NCI-H1105 (cell line): ENCODE measurements at places on chromosomes 2 and 18.
A peak's percentile ranks its signal among the peaks of the same experiment; 100 is the strongest.

DNA sequence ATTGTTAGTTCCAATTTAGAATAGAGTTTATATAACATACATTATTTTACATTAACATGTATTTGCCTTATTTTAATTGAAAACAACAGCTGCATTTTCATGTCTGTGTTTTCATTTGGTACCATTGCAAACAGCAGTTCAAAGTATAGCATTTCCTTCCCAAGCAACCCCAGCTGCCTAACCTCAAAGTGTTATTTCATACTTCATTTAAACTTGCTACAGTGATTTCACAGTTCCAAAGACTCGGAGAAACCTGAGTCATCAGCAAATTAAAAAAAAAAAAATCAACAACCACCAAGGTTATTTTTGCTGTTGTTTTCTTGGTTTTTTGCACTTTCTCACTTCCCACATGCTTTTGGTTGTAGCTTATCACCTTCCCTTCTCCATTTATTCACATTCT, 236.5 kb upstream of the SPHKAP start:
- DNase-seq, result no peak

DNA sequence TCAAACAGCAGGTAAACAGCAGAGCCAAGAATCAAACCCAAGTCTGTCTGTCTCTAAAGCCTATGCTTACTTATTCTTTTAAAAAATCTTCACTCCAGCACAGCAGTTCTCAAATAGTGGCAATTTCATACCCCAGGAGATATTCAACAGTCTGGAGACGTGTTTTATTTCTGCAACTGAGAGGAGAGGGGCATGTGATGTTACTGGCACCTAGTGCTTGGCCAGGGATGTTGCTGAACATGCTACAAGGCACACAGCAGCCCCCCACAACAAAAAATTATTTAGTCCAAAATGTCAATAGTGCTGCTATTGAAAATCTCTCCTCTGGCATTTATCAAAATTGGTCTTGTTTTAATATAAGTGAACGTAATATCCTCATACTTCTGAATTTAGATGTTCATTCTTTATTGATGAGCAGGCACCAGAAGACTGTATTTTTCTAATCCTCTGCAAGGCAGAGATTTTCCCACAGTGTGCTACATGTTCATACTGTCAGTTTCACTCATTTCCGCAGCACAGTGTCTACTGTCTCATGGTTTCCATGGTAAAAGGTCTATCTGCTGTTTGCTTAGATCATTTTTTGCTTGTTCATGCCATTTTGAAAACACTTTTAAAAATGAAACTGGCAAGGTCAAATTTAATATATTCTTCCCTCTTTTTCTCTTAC, 90.5 kb downstream of the LRATD1 start:
- no peak for DNase-seq

GRCh38 chr2:55860832-55861231, 62.8 kb downstream of the EFEMP1 start:
- no peak for DNase-seq

DNA sequence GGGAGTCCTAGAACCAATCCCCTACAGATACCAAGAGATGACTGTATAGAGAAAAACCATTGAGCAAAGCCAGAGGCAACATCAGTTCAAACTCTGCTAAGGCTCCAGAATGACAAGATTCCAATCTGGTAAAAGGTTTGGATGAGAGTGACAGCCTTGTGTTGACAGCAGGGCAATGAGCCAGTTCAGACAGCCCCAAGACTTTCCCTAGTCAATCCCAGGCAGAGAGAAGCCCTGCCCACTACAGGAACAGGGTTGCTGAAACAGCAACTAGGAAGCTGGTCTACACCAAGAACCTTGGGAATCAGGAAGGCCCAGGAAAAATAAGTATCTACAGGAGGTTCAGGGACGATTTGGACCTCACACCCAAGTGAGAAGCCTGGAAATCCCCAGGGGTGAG, 3.3 kb downstream of the PSTPIP2 start:
- DNase-seq, result no peak

DNA sequence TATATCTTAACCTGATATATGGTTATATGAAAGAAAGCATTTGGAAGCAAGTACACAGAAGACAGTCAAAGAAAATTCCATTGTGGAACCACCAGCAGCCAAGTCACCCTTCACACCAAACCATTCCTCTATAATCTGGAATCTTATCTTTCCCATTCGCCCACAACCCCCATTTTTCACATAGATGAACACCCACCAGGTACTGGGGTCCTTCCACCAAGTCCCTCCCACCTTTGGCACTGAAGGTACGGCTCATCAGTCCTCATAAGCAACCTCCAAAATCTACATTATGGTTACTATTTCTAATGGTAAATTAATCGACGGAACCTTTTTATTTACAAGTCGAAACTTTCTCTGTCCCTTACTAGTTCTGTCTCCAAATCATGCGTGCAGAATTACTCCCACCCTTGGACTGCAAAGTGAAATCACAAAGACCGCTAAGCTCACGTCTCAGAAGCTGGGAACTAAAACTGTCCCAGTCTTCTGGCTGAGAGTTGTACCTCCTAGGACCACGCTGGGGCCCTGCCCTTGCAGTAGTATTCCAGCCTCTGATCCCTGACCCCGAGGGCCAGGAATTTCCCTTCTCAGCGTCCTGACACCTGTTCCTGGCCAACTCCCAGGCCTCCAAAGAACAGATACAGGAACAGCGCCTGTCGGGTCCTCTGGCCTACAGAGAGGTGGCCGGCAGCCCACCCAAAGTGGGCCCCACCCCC, 702 bp downstream of the OLA1 start:
- DNase-seq, result no peak

- no peak for DNase-seq
Measured at GRCh38 chr18:9081940-9082339, 20.6 kb upstream of the NDUFV2 start.

DNA sequence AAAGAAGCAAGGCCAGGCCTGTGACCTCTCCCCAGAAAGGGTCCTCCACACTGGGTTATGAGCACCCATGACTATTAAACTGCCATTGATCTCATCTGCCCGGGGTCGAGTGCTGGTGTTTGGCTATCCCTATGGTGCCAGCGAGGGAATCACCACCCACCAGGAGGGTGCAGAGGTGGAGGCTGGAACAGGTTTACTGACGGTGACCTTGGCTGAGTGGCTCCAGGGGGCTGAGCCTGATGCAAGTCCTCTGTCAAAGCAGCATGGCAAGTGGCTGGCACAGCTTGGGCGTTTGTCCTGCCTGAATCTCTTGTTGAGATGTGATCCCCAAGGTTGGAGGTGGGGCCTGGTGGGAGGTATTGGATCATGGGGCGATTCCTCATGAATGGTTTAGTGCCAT, 196.4 kb upstream of the HDAC4 start:
- DNase-seq, result no peak

DNA sequence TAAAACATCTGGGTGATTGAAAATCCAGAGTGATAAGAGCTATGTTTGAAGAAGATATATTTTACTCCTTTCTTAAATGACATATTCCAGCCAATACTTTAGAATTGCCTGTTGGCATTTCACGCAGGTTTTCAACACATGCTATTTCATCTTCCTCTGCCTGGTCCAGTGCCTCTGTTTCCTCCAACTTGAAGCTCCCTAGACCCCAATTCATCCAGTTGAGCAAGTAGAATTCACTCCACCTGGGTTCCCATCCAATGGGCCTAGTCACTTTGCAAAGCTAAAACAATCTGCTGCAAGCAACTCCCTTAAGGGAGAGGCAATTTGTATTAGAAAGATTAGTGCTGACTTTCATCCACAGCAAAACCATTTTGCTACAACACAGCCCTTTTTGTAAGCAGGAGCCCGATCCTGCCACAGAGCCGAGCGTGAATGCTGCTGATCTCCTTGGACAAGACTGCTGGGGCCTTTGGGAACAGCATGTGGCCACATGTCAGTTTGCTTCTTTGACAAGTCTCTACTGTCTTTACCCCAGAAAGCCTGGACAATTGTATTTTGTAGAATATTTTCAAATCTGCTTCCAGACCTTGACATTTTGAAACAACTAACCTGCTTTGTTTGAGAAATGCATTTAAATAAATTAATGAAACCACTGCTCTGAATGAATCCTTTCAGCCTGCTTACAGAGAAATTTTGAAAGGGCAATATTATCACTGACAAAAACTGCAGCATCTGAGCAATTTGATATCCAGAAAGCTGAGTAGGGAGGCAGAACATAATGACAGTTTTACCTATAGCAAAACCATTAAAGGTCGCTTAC, 259.1 kb downstream of the TDRD15 start:
- no peak for DNase-seq

DNA sequence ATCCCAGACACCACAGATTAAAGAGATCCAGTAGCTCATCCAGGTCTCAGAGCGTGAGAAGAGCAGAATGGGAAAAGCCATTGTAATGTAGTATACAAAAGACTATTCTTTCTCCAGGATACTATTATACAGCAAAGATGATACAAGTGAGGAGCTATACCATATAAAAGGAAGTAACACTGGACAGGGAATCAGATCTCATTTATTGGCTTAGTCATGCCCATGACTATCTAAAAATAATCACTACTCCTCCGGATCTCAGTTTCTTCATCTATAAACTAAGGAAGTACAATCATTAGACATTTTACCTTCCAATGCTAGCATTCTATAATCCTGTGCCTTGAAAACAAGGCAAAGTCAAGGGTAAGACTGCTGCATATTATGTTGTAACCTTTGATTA, 19.4 kb downstream of the KRCC1 start:
- DNase-seq, result no peak

DNA sequence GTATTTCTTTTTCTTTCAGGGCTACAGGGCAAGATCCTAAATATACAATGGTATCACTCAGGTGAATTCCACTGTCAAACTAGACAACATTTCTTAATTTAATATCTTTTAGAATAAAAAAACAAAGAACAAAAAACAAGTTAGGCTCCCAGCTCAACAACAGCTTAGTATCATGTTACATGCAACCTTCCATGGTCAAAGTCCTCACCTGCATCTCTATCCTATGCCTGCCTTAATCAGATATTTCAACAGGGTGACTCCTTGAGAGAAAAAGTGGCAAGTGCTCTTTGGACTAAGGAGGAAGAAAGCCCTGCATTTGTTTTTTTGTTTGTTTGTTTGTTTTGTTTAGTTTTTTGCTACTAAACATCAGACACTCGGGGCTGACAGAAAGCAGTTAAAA, 50.2 kb downstream of the WDFY1 start:
- DNase-seq, result no peak

DNA sequence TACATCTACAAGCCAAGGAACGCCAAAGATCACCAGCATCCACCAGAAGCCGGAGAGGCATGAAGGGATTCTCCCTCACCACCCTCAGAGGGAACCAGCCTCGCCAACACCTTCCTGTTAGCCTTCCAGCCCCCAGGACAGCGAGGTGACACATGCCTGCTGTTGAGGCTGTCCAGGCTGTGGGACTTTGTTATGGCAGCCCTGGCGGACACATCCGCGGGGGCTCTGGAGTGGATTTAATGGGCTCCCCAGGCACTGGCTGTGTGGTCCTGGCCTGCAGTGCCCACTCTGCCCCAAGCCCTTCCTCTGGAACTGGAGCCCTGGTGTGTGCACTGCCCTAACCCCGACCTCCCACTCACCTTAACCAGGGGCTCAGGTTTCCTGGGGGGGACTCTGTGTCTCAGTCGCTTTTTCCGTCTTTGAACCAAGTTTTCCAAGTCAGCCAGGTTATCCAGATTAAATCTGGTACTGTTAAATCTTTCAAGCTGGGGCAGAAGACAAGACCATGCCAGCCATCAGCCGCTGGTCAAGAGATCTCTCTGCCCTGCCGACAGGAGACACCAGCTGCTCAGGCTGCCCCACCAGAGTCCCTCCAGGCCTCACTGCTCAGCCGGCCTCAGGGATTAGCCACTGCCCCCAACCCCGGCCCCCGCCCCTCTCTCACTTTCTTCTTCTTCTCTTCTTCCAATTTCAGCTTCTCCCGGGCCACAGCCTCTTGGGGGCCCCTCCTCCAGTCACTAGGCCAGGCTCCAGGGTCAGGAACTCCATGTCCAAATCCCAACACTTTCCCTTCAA, 1.9 kb downstream of the ANKRD23 start:
- no peak for DNase-seq

GRCh38 chr2:200408428-200409316, 101.2 kb downstream of the KCTD18 start:
- DNase-seq, result no peak

DNA sequence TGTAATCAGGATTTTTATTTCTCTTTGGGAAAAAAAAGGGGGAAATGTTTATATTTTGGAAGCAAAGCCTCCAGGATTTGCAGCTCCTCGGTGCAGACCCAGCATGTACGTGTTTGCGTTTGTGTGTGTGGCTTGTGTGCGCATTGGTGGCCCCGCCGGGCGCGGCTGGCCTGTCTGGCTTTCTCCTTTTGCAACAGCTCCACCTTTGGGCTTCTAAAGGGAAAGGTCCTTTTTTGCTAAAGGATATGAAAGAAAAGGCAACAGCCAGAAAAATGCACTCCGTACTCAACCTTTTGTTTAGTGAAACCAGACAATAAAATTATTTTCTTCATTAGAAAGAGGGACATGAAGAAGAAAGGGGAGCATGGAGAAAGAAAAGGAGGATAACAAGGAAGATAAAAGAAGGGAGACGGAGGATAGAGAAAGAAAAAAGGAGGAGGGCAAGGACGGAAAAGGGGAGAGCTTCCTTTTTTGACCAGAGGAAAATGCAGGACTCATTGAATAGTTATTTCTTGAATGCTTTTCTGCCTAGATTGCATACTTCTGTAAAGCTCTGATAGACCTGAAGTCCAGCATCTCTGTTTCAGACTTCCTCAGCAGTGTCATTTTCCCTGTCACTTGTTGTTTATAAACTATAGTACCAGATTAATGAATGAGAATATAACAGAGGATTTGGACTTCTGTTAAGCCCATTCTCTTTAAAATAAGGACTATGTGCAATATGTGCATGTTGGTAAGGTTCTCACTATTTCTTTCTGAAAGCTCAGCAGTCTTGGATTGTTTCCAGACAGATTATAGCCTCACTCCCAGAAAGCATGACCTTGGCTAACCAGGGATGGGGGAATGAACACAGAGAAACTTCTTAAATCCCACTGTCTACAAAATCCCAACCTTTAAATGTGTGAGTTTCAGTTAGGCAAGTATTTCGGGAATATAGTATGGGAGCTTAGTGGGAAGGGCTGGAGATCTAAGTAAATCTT, 563.1 kb upstream of the PIK3C3 start:
- peak; percentile 63 for DNase-seq

GRCh38 chr2:224543939-224544338, 41.2 kb downstream of the CUL3 start:
- DNase-seq, result no peak

GRCh38 chr2:159086342-159086741, 117.9 kb downstream of the TANC1 start:
- no peak for DNase-seq

- no peak for DNase-seq
Measured at GRCh38 chr2:132586101-132586511, 83.9 kb downstream of the LYPD1 start.

- DNase-seq, result no peak
Measured at GRCh38 chr2:69604836-69605235, 38.7 kb downstream of the AAK1 start.

DNA sequence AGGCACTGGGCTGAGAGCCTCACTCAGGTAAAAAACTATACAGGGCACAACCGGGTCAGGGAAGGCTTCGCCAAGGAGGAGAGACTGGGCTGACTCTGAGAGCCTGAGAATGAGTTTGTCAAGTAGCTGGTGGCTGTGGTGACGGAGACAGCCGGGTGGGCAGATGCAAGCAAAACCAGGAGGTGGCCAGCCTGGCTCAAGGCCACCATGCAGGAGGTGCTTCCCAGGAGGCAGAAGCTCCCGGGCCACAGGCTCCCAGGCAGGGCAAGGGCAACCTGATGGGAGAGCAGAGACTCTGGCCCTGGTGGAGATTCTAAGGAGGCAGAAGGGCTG, 2.9 kb upstream of the INHBB start:
- no peak for DNase-seq
